ENCODE measurements at places on chromosomes 16 and 17.
A peak's percentile ranks its signal among the peaks of the same experiment; 100 is the strongest.

DNA sequence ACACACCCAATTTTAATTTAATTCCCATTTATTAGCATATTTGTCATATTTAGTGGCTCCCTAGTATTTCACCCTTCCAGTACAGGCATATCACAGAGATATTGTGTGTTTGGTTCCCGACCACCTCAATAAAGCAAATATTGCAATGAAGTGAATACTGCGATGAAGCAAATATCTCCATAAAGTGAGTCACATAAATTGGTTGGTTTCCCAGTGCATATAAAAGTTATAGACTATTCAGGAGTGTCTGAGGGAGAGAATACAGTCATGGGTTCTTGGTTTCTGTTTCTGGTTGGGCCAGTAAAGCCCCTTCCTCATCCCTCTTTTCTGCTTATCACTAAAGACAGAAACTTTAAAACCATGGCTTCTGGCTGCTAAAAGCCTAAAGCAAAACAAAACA is 295.4 kb upstream of the AXIN2 start:
- no peak for DNase-seq

- DNase-seq = no peak
Measured at GRCh38 chr17:45087504-45087975, 26.4 kb downstream of the NMT1 start.

GRCh38 chr16:46607529-46607928 is 13.7 kb downstream of the SHCBP1 start:
- DNase-seq = peak; percentile 45

DNA sequence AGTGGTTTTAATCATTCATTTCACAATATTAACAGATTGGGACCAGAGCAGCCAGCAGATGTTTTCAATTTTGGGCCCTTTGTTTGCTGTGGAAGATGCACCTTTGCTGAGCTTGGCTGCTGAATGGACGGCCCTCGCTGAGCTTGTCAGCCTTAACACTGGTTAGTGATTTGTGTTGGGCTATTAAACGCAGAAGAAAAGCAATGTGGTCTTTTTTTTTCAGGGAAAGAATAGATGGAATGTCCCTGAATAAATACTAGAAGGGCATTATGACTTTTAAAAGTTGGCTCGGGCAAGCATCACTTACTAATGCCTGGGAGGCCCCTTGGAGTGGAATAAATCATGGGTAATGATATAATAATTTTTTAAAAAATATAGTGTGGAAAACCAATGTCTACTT is 297.0 kb downstream of the MAP2K6 start:
- peak; percentile 67 for DNase-seq
